DMS 273 treated with DMSO at 0.1 percent for 48 hours (cell line): ENCODE measurements at places on chromosomes 3 and 15.

GRCh38 chr3:127560051-127560787, 30.3 kb downstream of the TPRA1 start:
- peak; percentile 46 for DNase-seq

GRCh38 chr3:100400419-100400779, 490 bp downstream of the TOMM70 start:
- no peak for DNase-seq

DNA sequence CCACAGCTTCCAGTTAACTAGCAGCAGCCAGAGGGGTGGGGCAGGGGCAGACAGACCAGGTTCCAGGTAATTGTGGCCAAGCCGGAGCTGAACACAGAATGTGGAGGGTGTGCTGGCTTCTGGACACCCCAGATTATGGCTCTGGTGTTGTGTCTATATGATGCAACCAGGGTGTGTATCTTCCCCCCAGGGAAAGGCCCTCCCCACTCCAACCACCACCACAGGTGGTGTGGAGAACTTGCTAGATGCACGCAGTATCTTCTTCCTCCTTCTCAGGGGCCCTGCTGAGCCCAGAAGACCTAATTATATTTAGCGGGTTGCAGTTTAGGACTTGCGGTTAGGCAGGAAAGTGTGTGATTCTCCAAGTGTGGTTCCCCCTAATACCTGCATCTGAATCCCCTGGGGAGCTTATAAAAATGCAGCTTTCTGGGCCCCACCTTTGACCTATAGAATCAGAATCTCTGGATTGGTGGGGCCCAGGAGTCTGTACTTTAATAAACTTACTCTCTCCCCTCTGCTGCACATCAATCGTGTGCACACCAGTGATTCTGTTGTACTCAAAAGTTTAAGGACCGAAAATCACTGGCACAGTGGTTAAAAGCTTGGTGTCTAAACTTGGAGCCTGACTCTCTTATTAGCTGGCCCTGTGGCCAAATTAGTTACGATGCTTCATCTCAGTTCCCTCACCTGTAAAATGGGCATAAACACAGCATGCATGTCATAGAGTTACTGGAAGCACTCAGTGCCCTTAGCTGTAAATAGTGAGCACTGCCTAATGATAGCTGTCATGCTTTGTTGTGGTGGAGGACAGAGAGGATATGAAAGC, 379.1 kb upstream of the PROK2 start:
- DNase-seq = no peak

GRCh38 chr3:193789455-193789854, 196.4 kb downstream of the OPA1 start:
- DNase-seq = no peak

DNA sequence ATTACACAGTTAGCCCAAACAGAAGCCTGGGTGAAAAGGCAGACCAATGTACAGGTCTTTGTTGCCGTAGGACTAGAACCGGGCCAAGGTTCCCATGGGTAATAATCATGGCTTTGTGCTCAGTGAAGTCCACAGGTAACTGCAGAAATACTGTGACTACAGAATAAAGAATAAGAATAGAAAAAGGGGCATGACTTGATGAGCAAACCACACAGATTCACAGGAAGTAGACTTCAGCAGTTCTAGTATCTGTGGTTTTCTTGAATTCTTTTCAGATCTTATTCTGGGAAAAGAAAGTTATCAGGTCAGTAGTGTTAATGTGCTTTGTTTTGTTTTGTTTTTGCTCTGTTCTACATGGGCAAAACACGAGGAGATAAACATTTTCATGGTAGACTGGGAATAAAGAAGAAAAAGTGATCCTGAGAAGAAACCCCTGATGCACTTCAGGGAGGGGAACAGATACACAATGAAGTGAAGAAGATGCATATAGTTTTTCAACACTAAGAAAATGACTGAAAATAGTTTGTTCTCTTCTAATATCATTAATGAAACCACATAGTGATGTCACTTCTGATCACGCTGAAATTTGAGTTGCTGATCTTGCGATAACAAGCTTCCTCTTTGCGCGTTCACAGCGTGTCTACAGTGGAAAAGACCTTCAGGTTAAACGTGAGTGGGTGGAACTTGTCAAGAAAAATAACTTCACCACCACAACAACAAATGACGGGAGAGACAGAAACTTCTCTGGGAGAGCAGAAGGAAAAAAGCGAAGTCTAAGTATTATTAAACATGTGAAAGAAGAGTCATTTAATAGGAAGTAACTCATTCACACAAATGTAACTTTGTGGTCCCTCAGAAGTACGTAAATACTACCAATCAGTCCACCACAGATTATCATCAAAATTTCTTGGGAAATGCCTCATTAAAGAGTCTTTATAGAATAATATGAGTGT, 315.8 kb upstream of the SATB1 start:
- no peak for DNase-seq

DNA sequence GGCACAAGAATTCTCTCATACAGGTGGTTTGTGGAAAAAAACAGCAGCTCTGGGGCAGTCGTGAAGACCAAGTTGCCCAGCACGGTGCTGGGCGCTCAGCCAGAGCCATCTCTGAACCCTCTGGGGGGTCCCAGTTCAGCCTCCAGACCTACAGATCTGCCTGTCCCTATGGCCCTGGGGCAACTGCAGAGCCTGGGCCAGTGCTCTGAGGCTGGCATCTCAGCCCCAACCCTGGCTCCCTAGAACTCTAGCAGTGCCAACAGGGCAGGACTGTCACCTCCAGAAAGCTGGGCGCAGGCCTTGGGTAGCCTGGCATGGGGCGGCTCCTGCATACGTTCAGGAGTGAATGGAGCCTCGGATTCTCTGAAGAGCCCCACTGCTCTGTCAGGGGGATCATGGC, 44.7 kb downstream of the DNAJB8 start:
- no peak for DNase-seq
